ENCODE measurements at places on chromosomes 13 and 19.
A peak's percentile ranks its signal among the peaks of the same experiment; 100 is the strongest.

GRCh38 chr19:16139752-16140151, 3.7 kb upstream of the HSH2D start:
- no peak for DNase-seq

- DNase-seq: no peak
These were observed 3.5 kb downstream of the TMEM150B start for GRCh38 chr19:55321466-55322137.

- DNase-seq: no peak
These were observed 9.8 kb upstream of the STK24 start for GRCh38 chr13:98586400-98587345.

DNA sequence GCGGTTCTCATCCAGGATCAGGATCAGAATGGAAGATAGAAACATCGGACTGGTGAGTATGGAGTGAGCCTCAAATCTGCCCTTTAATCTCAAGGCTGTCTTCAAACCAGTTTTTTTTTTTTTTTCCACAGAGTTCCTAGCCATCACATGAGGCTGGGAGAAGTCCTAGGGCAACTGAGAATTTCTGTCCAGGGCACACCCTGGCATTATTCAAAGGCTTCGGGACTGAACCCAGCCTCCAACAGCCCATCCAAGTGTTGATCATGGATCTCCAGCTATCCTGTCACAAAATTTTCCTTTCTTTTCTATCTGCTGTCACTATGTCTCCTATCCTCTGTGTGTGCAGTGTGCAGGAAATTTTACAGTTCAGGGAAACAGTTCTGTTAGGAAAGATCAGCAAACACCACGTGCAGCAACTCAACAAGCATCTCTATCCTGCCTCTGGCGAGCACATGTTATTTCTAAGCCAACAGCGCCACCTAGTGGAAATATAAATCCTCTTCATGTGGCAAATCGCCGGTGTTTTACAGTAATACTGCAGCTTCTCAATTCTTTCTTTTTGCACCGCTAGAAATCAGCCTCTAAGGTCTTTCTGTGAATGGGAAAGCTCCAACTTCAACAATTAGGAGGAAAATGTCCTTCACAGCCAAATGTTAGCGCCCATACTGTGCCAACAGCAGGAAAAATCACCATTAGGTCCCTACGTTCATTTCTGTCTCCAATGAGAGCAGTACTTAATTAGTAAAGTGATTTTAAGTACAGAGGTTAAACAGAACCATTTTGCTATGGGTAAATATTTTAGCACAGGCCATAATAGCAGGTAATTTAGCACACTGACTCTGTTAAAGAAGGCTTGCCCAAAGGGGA, 21.4 kb upstream of the ZNF181 start:
- DNase-seq: peak; percentile 66

DNA sequence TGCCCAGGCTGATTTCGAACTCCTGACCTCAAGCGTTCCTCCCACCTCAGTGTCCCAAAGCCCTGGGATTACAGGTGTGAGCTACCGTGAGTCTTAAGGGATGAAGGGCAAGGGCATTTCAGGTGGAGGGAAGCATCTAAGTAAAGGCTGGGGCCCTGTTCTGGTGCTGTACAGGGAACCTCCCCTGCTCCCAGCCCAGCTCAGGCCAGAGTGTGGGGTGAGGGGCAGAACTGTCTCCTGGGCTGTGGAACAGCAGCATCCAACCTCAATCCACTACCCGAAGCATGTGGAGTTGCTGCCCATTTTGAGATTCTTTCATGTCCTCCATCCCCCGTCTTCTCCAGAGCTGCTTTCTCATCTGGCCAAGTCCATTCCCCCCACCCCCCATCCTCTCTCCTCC, 105.3 kb downstream of the SIPA1L3 start:
- DNase-seq: no peak

GRCh38 chr13:59730026-59730425, 433.7 kb downstream of the DIAPH3 start:
- DNase-seq: no peak

- peak; percentile 76 for DNase-seq
These were observed 193.6 kb downstream of the RAP2A start for GRCh38 chr13:97627566-97627965.

GRCh38 chr13:31236211-31236786, 36.5 kb downstream of the B3GLCT start:
- peak; percentile 55 for DNase-seq

DNA sequence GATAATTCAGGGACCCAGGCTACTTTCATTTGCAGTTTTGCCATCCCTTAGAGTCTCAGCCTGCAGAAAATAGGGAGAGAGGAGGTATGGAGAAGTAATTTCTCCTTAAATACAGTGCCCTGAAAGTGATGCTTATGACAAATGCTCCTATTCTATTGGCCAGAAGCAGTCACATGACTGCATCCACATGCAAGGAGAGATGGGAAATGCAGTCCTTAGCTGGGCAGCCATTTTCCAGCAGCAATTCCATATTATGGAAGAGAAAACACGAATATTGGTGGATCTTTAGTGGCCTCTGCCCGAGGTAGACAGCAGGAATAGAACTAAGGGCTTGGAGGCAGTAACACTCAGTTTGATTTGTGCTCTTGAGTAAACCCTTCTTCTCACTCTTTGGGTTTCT, 39.4 kb downstream of the VAV1 start:
- DNase-seq: peak; percentile 68

- DNase-seq: peak; percentile 39
These were observed 13.8 kb downstream of the OR7D4 start for GRCh38 chr19:9205501-9206113.

- DNase-seq: peak; percentile 97
These were observed 44.8 kb upstream of the ALOX5AP start for GRCh38 chr13:30690282-30691188.

DNA sequence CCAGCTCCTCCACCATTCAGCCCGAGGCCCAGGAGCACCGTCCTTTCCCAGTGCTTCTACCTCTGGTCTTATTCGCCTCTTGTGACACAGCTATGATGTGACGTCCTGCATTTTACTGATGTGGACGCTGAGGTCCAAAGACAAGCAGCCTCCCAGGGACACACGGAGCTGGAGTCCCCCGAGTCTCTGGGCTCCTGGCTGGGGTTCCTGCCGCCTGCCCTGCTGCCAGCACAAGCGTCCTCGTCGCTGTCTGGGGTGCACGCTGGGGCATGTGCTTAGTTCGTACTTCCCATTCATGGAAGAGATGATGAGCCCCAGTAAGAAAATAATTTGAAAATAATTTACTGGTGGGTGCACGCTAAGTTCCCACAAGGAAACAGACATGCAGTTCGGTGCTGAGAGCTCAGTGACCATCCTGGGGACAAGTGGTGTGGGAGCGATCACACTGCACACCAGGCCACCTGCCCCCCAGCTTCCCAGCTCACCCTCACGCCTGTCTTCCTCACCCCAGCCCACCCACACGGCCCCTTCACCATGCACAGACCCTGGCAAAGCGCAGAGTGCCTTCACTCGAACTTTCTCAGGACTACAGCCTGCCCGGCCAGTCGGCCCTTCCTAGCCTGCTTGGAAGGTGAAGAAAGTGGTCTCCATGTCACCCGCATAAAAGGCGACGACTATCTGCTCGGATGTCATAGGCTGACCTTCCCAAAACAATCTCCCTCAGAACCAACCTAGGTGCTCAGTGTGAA, 14.2 kb upstream of the CFAP97D2 start:
- no peak for DNase-seq

DNA sequence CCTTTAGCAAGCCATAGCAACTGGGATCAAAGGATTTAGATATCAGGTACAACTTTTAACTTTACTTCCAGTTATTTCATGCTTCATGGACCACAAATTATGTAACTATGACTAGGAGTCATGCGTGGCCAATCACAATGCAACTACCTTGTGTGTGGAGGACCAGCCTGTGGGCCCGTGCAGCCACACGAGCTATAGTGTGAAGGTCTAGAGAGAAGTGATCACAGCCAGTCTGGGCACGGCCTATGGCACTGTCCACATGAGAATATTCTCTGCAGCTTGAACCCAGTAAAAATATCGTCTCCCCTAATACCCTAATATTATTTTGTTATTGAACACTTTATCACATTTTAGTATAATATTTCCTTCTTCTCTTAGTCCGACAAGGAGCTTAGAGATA, 464.9 kb upstream of the MIR17HG start:
- DNase-seq: no peak

- no peak for DNase-seq
These were observed 426.9 kb downstream of the PCDH9 start for GRCh38 chr13:66803013-66803807.
